ENCODE measurements at places on chromosomes 6 and 20. TPM values are rescaled to one million over a fixed set of nuclear protein-coding genes. Genes with fewer than 3 reads are reported as not detected.

BHLHE23 gene
- not detected for total RNA-seq

TMEM74B gene
- total RNA-seq: 8.9 TPM

CDSN gene
- total RNA-seq: 0.08 TPM

SLC12A5 gene
- total RNA-seq: not detected

SEC63 gene
- total RNA-seq: 4.0 TPM

GHRH gene
- not detected for total RNA-seq

PRDM13 gene
- total RNA-seq: not detected

GPR6 gene
- not detected for total RNA-seq

Data from HT-29 (cell line).